A549 treated with DMSO at 1 μM for 4 hours (cell line): ENCODE measurements at places on chromosomes 13 and 19. TPM values are rescaled to one million over a fixed set of nuclear protein-coding genes. Genes with fewer than 3 reads are reported as not detected.

The MEF2B gene
- 0.35 to 0.74 TPM (median 0.69 TPM) in 5 replicates for total RNA-seq

The AMH gene
- total RNA-seq, result 9.5 to 25.2 TPM (median 16.0 TPM) in 5 replicates

The KASH5 gene
- total RNA-seq, result not detected in 5 replicates

The SCAF1 gene
- 41.9 to 71.4 TPM (median 66.3 TPM) in 5 replicates for total RNA-seq

The ZNF497 gene
- total RNA-seq, result 0.80 to 1.7 TPM (median 1.5 TPM) in 5 replicates

The FFAR2 gene
- total RNA-seq, result 0.05 TPM in 1 of 5 replicates, not detected in the others

The OXGR1 gene
- not detected in 5 replicates for total RNA-seq

The ZNF627 gene
- total RNA-seq, result 2.9 to 4.8 TPM (median 4.1 TPM) in 5 replicates

The GRIK5 gene
- 0.41 to 0.65 TPM (median 0.54 TPM) in 5 replicates for total RNA-seq

The CACNG6 gene
- 10.7 to 12.6 TPM (median 11.2 TPM) in 5 replicates for total RNA-seq

The OR1M1 gene
- total RNA-seq, result not detected in 5 replicates

The ONECUT3 gene
- 0.01 TPM in 1 of 5 replicates, not detected in the others for total RNA-seq

The ZNF565 gene
- 4.0 to 4.8 TPM (median 4.2 TPM) in 5 replicates for total RNA-seq

The POMP gene
- total RNA-seq, result 102 to 126 TPM (median 115 TPM) in 5 replicates

The ANO8 gene
- total RNA-seq, result 2.1 to 4.3 TPM (median 3.9 TPM) in 5 replicates

The MIDN gene
- total RNA-seq, result 42.1 to 48.9 TPM (median 48.2 TPM) in 5 replicates

The GPC5 gene
- 0.02 to 0.10 TPM in 2 of 5 replicates, not detected in the others for total RNA-seq

The B3GNT3 gene
- total RNA-seq, result 3.2 to 4.3 TPM (median 3.9 TPM) in 5 replicates

The BLOC1S3 gene
- 11.6 to 15.2 TPM (median 13.4 TPM) in 5 replicates for total RNA-seq

The MEIOSIN gene
- 0.06 to 0.07 TPM (median 0.07 TPM) in 3 of 5 replicates, not detected in the others for total RNA-seq

The C3 gene
- total RNA-seq, result 39.0 to 46.5 TPM (median 41.8 TPM) in 5 replicates

The EDNRB gene
- total RNA-seq, result not detected in 5 replicates

The ZNF296 gene
- 6.6 to 9.2 TPM (median 7.7 TPM) in 5 replicates for total RNA-seq

The LILRB4 gene
- not detected in 5 replicates for total RNA-seq

The SERP2 gene
- not detected in 5 replicates for total RNA-seq

The NCAN gene
- total RNA-seq, result 0.03 to 0.20 TPM (median 0.09 TPM) in 4 of 5 replicates, not detected in the other
